ENCODE measurements at places on chromosomes 3 and 15.

GRCh38 chr3:134052370-134052769 is 22.6 kb upstream of the SLCO2A1 start:
- peak; percentile 17 for DNase-seq

DNA sequence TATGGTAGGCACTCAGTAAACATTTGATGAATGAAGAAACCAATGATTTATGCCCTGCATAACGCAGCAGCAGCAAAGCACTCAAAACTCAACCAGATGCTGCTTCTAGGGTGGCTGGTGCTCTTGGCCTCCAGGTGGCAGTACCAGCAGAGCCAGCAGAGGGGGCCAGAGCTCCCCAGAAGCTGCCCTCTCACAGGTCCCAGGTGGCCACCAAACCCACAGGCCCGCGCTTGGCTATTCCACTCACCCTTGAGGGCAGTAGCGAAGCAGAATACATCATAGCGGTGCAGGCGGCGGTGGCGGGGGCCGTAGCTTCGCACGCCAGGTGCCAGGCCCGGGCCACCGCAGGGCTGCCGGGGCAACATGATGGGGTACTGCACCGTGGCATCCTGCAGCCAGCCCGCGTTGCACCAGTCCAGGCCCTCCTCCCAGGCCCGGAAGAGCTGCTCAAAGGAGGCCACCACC is 16.6 kb downstream of the HAPLN3 start:
- DNase-seq = no peak

- DNase-seq = peak; percentile 88
Measured at GRCh38 chr3:50436114-50436674, 67.2 kb downstream of the CACNA2D2 start.

DNA sequence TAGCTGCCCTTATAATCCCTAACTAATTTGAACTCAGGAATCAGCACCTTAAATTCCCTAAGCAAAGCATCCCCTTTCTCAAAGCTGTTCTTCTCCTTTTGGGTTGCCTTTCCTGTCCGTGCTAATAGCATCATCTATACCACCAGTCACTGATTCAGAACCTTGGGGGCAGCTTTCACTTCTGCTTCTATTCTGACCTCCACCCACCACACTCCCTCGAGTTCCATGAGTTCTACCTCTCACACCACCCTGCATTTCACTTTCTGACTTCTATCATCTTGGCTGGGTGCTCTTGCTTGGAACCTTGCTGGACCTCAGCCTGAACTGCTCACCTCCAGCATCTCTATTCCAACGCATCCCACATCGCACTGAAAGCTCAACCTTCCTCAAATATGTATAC is 55.4 kb upstream of the KCNMB2 start:
- no peak for DNase-seq

- no peak for DNase-seq
Measured at GRCh38 chr3:64140651-64141050, 84.6 kb downstream of the PRICKLE2 start.

GRCh38 chr3:55373423-55373822 is 113.7 kb downstream of the WNT5A start:
- DNase-seq = no peak

DNA sequence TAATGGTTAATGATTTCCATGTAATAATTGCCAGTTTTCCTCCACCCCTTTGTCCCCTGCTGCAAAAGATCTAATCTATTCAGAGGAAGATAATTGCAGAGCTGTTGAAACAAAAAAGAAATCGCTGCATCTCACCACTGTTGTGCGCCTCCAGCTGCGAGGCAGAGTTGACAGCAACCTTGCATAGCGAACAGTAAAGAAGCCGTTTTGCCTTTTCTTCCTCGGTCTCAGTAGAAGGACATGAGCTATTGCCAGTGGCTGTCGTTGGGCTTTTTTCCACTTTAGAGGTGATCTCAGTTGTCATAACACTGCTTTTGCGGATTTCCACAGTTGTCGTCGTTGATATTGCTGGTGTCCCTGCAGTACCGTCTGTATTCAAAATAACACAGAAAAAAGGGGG is 314.2 kb downstream of the ZNF385D start:
- DNase-seq = no peak

- DNase-seq = no peak
Measured at GRCh38 chr15:77674327-77674726, 41.6 kb upstream of the LINGO1 start.

DNA sequence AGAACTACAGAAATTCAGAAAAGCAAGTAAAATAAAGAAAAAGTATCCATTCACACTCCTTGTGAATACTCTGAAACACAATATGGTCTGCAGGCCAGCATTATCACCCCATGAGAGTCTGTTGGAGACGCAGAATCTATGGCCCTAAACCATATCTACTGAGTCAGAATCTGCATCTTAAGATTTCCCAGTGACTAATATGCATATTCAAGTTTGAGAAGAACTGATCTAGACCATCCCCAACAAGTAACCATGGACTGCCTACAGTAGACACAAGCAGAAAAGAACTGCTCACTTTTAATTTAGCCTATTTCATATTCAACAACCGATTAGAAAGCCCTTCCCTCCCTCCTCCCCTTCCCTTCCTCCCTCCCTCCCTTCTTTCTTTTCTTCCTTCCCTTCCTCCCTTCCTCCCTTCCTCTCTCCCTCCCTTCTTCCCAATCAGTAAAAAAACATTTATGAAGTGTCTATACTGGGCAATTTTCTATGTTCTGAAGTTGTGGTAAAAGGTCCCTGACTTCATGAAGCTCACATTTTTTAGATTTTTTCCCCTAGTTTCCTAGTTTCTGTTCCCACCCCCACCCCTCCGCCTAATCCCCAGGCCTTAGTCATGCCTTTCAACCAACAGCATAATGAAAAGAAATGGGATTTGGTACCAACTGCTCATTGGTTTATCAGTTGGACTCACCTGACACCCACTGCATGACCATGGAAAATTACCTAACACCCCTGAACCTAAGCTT is 125.2 kb downstream of the CNTN3 start:
- no peak for DNase-seq

Data from upper lobe of right lung (tissue), 1 donor.